Stimulated activated CD4-positive, alpha-beta T cell treated with anti-CD3 and anti-CD28 coated beads, TNF-alpha, amount 100 ng/mL, for 1 hour (primary cell): ENCODE measurements at places on chromosomes 16 and 17.

DNA sequence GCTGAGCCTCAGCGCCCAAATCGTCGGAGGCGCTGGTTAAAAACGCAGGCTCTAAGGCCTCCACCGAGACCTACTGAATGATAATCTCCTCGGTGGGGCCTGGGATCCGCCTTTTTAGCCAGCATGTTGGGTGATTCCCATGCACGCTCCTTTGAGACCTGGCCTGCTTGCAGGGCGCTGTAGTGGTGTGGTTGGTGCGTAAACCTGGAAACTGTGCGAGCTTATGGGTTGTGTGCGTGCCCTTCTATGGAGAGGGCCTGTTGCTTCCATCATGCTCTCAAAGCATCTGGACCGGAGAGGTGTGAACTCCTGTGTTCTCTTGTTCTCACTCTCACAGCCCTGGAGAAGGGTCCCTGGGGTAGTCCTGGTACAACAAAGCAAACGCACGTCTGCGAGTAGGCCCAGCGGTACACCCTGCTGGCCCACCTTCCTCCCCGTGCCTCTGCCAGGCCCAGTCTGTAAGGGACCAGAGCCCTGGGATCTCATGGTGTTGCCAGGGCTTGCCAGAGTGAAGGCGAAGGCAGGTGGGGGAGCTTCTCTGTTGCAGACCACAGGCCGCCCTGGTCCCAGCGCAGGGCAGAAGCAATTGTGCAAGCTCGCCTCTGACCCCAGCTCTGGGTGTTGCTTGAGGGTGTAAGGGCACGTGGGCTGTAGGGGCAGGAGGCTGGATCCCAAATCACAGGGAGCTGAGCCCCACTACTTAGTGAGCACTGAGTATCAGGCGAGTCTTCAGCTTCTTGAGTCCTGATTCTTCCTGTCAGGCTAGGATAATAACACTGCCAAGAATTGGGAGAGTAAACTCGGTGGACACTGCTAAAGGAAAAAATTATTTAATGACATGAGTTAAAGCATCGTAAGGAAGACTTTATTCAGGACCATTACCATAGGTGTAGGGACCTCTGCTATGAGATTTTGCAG lies 879 bp upstream of the LRRC75A start:
- no peak for DNase-seq

DNA sequence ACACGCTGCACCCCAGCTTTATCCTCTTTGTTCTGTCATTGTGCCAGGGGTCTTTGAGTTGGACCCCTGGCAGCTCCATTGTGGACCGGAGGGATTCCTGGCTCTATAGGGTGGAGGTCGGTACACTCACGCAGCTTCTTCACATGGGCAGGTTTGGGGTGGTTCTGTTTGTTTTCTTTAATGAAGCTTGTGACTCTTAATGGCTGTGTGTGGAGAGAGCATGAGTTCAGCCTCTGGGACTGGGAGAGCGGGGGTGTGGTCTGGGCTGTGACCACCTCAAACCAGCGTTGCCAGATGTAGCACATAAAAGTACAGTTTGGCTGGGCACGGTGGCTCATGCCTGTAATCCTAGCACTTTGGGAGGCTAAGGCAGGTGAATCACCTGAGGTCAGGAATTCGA lies 21.2 kb upstream of the NAGLU start:
- no peak for DNase-seq

DNA sequence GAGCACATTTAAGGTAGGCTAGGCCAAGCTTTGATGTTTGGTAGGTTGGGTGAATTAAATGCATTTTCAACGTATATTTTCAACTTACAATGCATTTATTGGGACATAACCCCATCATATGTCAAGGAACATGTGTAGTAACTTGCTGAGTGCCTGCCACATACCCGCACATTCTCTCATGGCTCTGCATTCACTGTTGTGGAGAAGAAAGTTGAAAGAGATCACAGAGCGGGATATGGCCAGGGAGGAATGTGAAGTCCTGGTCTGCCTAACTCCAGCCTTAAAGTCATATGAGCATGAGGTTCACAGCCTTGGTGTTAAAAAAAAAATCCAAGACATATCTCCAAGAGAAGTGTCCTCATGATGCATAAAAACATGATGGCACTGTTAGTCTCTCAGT lies 79.1 kb downstream of the CFDP1 start:
- DNase-seq, result no peak

DNA sequence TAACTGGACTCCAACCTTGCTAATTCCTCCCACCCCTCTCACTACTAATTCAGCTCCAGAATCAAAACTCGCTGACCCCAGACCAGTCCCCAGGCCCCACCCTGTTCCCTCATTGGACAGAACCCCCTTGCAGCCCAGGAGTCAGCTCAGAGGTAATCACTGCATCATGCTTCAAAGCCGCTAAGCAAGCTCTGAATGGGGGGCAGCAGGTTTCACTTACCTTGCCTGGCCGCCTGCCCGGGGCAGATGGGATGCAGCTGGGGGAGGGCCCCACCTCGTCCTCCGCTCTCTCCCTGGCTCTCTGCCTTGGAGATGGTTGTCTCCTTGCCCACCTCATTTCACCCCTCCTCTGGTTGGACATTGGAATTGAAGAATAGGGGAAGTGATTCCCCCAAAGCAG lies 4.8 kb upstream of the NGFR start:
- DNase-seq, result no peak

DNA sequence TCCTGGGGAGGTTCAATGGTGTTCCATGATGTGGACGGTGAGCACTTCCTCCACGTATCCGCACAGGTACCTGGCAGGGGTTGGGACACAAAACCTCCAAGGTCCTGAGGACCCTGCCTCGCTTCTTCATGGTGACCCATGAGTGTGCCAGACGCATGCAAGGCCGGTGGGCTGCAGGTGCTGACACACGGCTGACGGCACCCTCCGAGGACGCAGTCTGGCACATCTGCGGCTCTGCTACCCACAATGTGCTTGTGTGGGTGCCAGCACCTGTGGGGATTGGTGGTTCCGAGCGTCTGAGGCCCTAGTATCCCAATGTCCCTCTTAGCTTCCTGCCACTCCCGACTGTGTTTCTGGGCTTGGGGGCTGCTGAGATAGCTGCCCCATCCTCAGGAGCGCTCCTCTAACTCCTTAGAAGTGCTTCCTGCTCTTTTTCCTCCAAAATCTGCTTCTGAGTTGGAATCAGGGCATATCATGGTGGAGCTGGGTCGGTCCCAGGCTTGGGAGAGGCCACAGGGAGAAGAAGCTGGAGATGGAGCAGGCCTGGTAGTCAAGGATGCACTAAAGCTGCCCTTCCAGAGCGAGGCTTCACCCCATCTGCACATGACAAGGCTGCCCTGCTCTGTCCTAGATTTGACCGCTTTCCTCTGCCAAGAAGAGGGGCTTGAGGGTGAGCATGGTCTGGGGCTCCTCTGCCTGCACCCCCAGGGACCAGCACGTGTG lies 1.6 kb downstream of the CYGB start:
- no peak for DNase-seq
